NCI-H1092 (cell line): ENCODE measurements at places on chromosomes 2 and 18.

DNA sequence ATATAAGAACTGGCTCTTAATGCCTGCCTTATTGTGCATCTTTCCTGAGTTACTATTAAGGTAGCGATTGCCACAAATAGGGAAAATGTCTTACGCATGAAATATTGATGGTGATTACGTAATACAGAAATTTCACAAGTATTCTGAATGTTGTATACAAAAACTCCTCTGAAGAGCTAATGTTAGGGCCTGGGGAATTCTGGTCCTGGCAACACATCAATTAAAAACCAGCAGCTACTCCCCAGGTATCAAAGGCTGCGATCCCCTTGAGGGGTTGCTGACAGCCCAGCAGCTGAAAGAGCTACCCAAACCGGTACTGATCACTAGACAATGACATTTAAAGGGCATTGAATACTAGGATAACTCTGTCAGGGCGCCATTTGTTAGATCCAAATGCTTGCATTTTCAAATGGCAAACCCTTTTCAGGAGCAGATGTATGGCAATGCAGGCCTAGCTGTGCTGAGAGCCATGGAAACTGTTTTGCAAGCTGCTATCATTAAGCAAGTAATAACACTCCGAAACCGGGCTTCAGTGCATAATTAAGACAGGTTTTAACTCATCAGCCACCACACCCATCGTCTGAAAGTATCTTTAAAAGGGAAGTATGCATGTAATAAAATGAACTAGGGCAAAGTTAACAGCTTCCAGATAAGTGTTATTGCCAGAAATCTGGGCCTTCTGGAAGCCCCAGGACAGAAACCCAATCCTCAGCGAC, 78.4 kb downstream of the CLHC1 start:
- DNase-seq, result no peak

GRCh38 chr2:165533331-165533730, 63.8 kb downstream of the CSRNP3 start:
- DNase-seq, result no peak

GRCh38 chr2:163637871-163638270, 97.9 kb downstream of the FIGN start:
- DNase-seq, result no peak

GRCh38 chr2:69309351-69310110, 77.5 kb downstream of the GFPT1 start:
- peak; percentile 14 for DNase-seq

DNA sequence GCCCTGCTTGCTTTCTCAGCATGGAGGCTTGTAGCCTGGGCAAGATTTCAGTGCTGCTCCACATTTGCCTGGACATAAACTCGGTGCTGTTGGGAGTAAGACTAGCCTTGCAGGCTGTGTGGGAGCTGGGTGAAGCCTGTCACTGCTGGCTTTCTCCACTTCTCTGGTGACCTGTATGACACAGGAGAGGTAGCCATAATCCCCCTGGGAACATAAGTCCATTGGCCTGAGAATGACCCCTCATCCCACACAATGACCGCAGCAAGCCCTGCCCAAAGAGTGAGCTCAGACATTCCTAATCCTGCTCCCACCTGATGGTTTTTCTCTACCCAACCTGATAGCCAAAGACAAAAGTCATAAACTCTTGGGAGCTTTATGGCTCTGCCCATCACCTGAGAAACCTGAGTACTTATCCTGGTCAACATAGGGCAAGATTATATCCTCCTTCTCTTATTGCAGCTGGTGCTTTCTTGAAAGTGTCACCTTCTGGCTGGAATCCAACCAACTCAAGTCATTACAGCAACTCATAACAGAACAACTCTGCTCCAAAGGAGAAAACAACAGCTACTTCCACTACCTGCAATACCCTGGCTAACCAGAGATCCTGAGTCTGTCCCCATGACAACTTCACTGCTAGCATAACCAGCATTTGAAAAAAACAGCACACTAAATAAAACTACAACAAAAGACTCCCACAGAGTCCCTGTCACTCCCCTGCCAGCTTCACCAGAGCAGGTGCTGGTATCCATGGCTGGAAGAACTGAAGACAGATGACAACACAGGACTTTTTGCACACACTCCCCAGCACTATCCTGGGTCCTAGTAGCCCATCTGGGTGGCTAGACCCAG, 834.4 kb upstream of the DDX18 start:
- no peak for DNase-seq

DNA sequence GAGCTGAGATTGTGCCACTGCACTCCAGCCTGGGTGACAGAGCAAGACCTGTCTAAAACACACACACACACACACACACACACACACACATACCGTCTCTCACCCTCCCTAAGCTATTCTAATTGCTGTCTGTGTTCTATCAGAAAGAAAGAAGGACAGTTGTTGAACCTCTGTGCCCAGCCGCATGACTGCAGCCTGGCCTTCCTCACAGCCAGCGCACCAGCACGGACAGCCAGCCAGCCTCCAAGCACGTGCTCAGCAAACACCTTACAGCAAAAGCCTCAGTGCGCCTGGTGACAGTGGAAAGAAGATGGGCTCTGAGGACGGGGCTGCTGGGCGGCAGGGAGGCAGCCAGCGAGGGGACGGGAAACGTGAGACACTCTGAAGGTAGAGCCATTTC, 58.0 kb downstream of the ZNF516 start:
- DNase-seq, result no peak
